ENCODE measurements at places on chromosomes 3 and 15. TPM values are rescaled to one million over a fixed set of nuclear protein-coding genes. Genes with fewer than 3 reads are reported as not detected.

Gene TMOD2
- total RNA-seq: 10.9 TPM

Gene NR2E3
- total RNA-seq: not detected

Gene SLC12A1
- total RNA-seq: not detected

Gene SLC28A2
- not detected for total RNA-seq

Gene GOLGA6D
- not detected for total RNA-seq

Gene APBA2
- 19.2 TPM for total RNA-seq

Gene POLQ
- 32.1 TPM for total RNA-seq

Gene CCDC39
- total RNA-seq: not detected

GRCh38 chr3:192212979-192213378 lies 514.4 kb downstream of the FGF12 start:
- no peak for DNase-seq

GRCh38 chr3:147620906-147621305 lies 211.7 kb downstream of the ZIC1 start:
- no peak for DNase-seq

GRCh38 chr3:125594125-125594524 lies 1.2 kb downstream of the OSBPL11 start:
- no peak for DNase-seq

DNA sequence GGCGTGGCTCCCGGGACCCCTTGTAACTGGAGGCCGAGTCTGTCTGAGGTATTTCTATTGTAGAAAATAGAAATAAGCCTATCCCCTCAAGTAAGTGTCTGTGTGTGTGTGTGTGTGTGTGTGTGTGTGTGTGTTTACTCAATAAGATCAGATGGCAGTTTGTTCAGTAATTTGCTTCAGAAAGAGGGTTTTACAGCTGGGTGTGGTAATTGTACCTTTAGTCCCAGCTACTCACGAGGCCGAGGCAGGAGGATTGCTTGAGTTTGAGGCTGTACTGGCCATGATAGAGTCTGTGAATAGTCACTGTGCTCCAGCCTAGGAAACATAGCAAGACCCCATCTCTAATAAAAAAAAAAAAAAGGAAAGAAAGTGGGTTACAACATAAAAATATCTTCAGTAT lies 8.7 kb downstream of the SPINT1 start:
- no peak for DNase-seq

- no peak for DNase-seq
These were observed 134.2 kb downstream of the OTOL1 start for GRCh38 chr3:161630794-161631193.

DNA sequence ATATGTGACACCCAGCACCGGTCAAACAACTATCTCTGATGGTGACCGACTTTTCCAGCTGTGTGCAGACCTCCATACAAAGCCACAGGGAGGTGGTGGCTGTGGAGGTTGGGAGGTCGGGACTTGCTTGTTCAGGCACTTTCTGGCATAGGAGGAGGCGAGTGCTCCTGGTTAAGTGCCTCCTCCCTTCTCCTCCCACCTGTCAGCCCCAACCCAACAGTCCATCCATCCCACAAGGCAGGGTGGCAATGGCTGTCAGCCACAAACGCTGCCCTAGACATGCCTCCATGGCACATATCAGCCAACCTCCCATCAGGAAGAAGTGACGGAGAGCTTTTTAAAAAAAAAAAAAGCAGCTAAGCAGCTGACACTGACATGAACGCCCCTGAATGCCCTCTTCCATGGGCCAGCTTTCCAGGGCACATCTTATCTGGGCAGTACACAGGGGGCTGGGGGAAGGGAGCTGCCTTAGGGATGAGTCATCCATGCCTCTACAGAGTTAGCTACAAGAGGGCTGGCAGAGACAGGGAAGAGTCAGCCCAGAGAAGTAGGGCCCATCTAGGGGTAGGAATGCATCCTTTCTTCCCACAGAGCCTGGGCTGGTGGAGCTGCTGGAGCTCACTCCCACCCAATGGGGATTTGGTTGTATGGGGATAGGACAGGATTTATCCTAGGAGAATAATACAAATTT lies 41.2 kb downstream of the CCDC12 start:
- DNase-seq: no peak

GRCh38 chr3:140505876-140506275 lies 172.0 kb upstream of the TRIM42 start:
- DNase-seq: no peak

DNA sequence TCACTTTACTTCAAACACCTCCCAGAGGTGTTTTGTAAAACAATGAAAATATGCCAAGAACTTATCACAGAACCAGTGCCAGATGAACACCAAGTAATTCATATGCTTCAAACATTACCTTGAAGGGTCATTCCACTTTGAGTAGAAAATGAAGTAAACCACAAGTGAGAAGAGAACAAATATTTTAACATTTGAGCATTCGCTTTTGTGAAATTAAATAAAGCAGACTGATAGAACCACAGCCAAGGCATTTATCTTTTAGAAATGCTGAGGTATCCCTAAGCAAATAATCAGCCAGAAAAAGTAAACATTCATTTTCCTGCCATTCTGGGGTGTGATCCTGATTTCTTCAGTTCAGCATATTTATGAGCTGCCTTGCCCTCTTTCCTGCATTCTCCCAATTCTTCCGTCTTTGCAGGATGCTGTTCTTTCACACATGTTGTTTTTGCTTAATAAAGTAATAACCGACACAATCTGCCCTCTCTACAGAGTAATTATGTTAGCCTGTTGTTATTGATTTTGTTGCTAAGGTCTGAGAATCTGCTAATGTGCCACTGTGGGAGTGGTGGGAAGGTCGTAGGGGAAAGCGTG lies 235.6 kb upstream of the TGFBR2 start:
- no peak for DNase-seq

DNA sequence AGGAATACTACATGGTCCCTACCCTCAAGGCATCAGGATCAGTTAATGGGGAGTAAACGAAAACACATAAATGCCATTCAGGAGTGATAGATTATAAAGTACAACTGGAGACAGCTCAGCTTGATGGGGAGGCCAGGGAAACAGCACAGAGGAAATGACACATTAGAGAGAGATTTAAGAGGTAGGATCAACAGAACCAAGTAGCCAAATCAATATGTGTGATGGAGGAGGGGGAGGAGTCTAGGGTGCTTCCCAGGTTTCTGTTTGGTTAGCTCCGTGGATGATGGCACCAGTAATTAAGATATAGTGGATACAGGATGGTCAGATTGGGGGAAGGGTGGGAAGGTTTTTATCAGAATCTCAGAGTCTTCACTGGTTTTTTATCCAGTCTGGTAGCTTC lies 229.5 kb upstream of the ROPN1 start:
- DNase-seq: no peak

- no peak for DNase-seq
These were observed 9.4 kb downstream of the IGF1R start for GRCh38 chr15:98657721-98658120.
